Upper lobe of left lung (tissue), 6 donors: ENCODE measurements at places on chromosomes 3 and 15. TPM values are rescaled to one million over a fixed set of nuclear protein-coding genes. Genes with fewer than 3 reads are reported as not detected.

Gene CSTA
- total RNA-seq, result 6.0 TPM

Gene LRRN1
- 1.8 TPM for total RNA-seq

Gene CNTN4
- total RNA-seq, result 13.5 TPM

Gene ARPP19
- total RNA-seq, result 138 TPM

Gene GPR27
- total RNA-seq, result 0.39 TPM

Gene MED12L
- total RNA-seq, result 0.30 TPM

Gene ESYT3
- 56.9 TPM for total RNA-seq

Gene ZCWPW2
- 1.2 TPM for total RNA-seq

Gene CCR1
- 9.4 TPM for total RNA-seq

Gene ADAM10
- total RNA-seq, result 122 TPM
